ENCODE measurements at places on chromosomes 3 and 15. TPM values are rescaled to one million over a fixed set of nuclear protein-coding genes. Genes with fewer than 3 reads are reported as not detected.

Gene DLG1
- total RNA-seq: 81.6 TPM

Gene RPN1
- total RNA-seq: 177 TPM

Gene PIERCE2
- total RNA-seq: 0.60 TPM

Gene ECE2
- not detected for total RNA-seq

- no peak overlapping the region for H3K4me3 ChIP-seq
- peaks cover 57% of the 10 kb centered on the region for H3K36me3 ChIP-seq
- no peak for DNase-seq
- H3K27me3 ChIP-seq: no peaks in the 10 kb centered on the region
- H3K4me1 ChIP-seq: peaks cover 15% of the 10 kb centered on the region
Measured at GRCh38 chr3:195511136-195511535, 32.0 kb downstream of the PPP1R2 start.
